ENCODE measurements at places on chromosomes 4 and X.

DNA sequence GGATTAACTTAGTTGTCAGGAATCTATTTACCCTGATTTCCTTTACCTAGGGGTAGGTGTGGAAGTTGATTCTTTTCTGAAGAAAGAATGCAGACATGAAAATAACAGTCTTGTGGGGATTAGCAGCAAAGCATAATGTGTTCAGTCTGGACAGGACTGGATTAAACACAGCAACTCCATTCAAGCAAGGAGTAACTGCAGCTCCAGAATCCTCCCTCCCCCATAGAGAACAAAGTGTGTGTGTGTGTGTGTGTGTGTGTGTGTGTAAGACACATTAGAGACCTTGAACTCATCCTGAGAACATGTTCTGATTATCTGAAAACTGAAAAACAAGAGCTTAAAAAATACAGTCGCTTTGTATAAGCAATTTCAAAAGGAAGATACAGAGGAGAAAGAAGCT is 9.3 kb downstream of the C4orf54 start:
- DNase-seq = no peak

- no peak for DNase-seq
Measured at GRCh38 chrX:136825771-136826170, 45.0 kb upstream of the ARHGEF6 start.

DNA sequence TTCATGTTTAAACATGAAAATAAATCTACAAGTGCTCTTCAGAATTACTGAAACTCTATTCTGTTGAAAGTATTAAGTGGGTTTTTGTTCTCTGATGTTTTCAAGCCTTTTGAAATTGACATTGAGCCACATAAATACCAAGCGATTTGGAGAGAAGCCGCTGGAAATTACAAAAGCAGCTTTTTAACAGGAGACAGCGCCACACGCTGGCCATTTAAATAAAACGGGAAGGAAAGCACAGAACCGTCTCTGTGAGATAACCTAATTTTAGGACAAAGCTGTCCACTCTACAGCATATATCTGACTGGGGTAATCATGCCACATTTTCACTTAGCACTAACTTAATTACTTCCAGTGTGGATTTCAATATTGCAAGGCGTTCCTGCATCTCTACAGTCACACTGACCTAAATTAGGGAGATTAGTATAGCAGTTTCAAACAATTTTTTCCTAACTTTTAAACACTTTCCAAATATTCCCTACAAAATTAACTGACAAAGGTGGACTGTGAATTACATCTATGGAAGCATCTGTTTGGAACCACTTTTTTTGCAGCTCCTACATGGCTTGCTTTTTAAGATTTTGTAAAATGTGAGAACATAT is 6.8 kb upstream of the ANOS1 start:
- DNase-seq = no peak

DNA sequence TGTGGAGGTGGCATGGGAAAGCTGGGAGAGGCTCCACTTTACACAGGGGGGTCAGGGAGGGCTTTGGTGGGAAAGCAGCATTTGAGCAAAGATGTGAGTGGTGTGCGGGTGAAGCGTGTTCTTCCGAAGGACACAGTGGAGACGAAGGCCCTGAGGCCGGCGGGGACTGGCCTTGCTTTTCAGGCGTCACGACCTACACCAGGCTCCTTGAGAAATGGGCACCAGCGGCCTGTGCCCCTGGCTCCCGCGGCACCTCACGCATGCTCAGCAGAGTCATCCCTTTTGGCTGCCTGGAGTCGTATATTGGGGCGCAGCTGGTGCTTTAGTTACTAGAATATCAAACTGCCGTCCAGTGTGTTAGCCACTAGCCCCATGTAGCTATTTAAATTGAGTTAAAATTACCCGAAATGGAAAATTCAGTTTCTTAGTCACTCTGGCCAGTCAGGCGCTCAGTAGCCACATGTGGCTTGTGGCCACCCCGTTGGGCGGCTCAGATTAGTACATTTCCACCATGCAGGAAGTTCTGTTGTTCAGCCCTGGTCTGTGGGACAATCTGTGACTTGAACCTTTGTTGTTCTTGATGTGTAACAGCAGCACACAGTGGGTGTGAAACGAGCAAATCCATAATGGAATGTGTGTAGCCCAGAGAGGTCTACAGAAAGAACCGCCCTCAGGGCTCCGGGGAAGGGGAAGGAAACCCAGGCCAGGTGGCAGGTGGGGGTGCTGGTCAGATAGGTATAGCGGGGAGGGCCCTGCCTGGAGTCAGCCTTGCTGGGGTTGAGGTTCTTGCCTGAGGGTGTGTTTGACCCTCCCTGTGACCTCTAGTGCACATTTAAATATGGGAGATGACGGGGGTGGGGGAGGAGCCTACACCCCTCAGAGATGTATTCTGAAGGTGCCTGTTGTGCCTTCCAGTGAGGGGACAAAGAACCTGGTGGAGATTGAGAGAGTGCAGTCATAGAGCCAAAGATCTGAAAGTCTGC is 30.4 kb downstream of the TBC1D14 start:
- no peak for DNase-seq

DNA sequence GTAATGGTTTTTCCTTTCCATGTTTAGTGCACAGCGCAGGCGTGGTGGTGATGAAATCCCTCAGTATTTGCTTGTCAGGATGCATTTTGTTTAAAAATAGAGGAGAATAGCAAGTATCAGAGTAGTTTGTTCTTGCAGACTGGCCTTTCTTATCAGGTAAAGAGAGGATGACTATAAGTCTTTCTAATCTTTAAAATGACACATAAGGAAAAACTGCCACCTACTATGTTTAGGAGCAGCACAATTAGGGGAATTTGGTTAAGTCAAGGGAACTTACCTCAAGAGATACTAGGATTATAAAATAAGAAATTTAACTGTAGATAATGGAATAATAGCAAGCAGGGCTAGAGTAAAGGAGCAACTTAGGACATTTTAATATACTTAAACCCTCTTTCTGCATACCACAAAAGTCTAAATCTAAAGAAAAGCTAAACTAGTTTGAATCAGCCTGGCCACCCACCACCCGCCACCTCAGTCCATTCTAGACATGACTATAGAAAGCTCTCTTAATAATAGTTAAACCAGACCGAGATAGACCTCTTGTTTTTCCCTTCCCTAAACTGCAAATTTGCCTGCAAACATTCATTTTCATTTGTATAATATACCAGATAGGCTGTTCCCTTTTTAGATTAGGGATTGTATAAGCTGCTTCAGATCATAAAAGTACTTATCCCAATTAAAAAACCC is 62.0 kb downstream of the APOOL start:
- no peak for DNase-seq

DNA sequence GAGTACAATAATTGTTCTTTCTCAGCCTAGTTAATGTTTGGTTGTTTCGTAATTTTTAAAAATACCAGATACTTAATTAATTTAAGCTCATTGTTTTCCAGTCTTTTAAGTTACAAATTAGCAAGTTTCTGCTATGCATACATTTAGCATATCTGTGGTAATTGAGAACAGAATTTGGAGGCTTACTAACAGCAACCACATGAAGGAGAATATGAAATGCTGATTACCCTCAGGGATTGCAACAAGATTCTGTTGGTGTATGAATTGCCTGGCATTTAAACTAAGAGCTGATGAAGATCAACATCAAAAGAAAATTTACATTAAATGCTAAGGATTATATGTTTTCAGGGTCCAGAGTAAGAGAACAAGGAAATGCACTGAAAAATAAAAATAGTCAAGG is 580.0 kb upstream of the INTU start:
- no peak for DNase-seq

- no peak for DNase-seq
Measured at GRCh38 chr4:112370466-112370865, 73.3 kb downstream of the ALPK1 start.

DNA sequence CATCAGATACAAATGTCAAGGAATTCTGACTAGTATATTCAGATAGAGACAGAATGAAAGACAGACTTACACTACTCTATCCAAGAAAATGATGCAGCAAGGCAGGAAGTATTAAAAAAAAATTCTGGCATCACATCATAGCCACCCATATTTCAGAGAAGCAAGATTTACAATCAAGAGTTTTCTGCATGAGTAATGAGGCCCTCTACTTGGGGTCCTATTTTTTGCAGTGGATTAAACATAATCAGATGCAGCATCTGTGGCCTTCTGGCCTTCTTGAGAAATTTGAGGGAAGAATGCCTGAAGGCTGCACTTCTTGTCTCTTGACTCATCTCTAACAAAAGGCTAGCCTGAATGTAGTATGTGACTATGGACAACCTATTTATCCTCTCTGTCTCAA is 48.2 kb upstream of the SLIT2 start:
- DNase-seq = no peak

GRCh38 chr4:125520258-125520990 is 205.7 kb downstream of the FAT4 start:
- no peak for DNase-seq

- DNase-seq = no peak
Measured at GRCh38 chr4:186931519-186931918, 207.9 kb upstream of the FAT1 start.

Measured in stimulated activated CD4-positive, alpha-beta T cell treated with anti-CD3 and anti-CD28 coated beads, Interleukin-1b, Interleukin-23, amount 100 ng/mL, for 1 hour (primary cell).